Activated T-cell treated with anti-CD3 and anti-CD28 coated beads, Interleukin-2, amount 50 U/mL, for 24 hours (primary cell): ENCODE measurements at places on chromosomes 5 and 9.

DNA sequence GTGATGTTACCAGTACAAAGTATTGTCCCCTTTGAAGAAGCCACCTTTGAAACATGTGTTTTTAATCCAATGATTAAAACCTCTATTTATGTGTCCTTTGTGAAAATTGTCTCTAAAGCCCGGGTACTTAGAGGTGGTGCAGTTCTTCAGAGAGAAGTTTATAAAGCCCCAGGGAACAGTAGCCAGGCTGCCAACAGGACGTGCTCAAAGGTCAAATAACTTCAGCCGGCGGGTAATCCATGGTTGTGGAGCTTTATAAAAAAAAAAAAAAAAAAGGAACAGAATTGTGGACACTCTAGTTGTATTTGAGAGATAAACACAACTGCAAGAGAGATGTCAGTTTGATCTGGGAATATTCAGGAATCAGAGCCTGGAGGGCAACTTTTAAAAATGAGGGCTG lies 57.9 kb upstream of the CTNND2 start:
- no peak for DNase-seq

- DNase-seq, result no peak
Measured at GRCh38 chr5:35159370-35159742, 70.9 kb downstream of the PRLR start.

GRCh38 chr5:1654786-1655495 lies 131.2 kb upstream of the LPCAT1 start:
- DNase-seq, result no peak

GRCh38 chr5:129496864-129497595 lies 36.9 kb downstream of the ADAMTS19 start:
- no peak for DNase-seq

DNA sequence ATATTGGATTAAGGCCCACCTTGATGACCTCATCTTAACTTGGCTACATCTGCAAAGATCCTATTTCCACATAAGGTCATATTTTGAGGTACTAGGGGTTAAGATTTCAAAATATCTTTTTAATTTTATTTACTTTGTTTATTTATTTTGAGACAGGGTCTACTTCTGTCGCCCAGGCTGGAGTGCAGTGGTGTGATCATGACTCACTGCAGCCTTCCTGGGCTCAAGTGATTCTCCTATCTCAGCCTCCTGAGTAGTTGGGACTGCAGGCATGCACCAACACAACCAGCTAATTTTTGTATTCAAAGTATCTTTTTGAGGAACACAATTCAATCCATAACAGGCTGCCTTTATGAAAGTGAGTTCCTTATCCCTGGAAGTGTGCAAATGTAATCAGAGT lies 212.3 kb downstream of the PALM2AKAP2 start:
- no peak for DNase-seq

- no peak for DNase-seq
Measured at GRCh38 chr5:77423022-77423750, 68.9 kb downstream of the WDR41 start.
